ENCODE measurements at places on chromosomes 2 and 18.

DNA sequence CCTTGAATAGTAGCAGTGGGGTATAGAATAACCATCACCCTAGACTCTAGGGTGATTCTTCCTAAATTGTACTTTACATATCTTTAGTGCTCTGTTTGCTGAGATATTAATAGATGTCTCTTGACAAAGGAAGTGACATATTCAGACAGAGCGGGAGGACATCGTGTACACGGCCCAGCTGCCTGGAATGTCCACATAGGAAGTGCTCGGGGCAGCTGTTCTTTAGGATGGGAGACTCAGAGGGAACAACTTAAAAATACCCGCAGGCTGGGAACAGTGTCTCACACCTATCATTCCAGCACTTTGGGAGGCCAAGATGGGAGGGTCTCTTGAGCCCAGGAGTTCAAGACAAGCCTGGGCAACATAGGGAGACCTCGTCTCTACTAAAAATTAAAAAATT lies 206.1 kb downstream of the FAM210A start:
- no peak for DNase-seq

DNA sequence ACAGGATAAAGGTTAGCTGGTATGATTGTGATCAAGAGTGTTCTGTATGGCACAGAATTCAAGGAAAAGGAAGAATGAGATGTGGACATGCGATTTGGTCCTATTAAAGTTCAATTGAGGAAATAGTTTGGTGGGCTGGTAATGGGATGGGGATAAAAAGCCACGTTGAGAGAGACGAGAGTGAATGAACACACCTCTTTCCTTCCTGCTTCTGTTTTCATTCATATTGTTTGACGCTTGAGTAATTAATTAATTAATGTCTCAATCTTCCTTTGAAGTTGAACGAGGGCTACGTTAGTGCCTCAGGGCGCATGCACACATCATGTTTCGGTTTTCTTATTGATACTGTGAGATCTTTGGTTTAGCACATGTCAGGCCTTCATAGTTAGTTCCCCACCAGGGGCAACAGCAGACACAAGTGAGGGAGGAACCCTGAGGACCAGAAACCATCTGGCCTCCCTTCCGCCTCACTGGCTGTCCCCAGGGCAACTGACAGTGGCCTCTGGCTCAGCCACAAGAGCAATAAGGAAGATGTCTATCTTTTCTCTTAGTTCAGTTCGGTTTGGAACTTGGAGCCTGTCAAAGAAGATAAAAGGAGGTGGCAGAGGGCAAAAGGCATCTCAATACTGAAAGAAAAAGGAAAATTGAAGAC lies 116.0 kb downstream of the LIPG start:
- no peak for DNase-seq

GRCh38 chr2:60475123-60475830 lies 78.2 kb downstream of the BCL11A start:
- no peak for DNase-seq

- no peak for DNase-seq
These were observed 73.6 kb downstream of the ZNF521 start for GRCh38 chr18:25278394-25278793.

DNA sequence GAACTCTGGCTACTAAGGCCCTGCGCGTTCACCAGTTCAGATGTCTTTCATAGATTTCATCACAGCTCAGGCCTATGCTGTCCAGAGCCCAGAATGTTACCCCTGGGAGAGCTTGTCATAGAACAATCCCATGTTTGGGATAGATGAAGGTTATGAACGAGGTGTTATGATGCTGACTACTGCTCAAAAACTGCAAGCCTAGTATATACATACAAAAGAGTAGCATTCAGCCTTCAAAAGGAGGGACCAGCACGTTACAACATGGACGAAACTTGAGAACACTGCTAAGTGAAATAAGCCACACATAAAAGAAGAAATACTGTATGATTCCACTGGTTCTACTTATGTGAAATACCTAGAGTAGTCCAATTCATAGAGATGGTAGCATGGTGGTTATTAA lies 401.9 kb downstream of the NBAS start:
- DNase-seq, result no peak
